Suprapubic skin (tissue), 4 donors: ENCODE measurements at places on chromosomes 11 and 22. TPM values are rescaled to one million over a fixed set of nuclear protein-coding genes. Genes with fewer than 3 reads are reported as not detected.

Gene TOMT
- not detected for total RNA-seq

GRCh38 chr22:29359469-29359868, 28.9 kb downstream of the AP1B1 start:
- H3K36me3 ChIP-seq = peaks cover 52% of the 10 kb centered on the region
- DNase-seq = peak; percentile 83
- H3K4me3 ChIP-seq = no peak overlapping the region
- H3K27ac ChIP-seq = no peak overlapping the region

GRCh38 chr22:50705219-50705691, 32.6 kb downstream of the SHANK3 start:
- H3K27ac ChIP-seq = no peak overlapping the region
- H3K4me3 ChIP-seq = no peak overlapping the region
- no peaks in the 10 kb centered on the region for H3K27me3 ChIP-seq

- H3K27me3 ChIP-seq = no peaks in the 10 kb centered on the region
- H3K4me1 ChIP-seq = peaks cover 20% of the 10 kb centered on the region
- H3K36me3 ChIP-seq = peaks cover 34% of the 10 kb centered on the region
- no peak for DNase-seq
- no peak overlapping the region for H3K4me3 ChIP-seq
These were observed 13.5 kb downstream of the SLC15A3 start for GRCh38 chr11:60938500-60938899.

DNA sequence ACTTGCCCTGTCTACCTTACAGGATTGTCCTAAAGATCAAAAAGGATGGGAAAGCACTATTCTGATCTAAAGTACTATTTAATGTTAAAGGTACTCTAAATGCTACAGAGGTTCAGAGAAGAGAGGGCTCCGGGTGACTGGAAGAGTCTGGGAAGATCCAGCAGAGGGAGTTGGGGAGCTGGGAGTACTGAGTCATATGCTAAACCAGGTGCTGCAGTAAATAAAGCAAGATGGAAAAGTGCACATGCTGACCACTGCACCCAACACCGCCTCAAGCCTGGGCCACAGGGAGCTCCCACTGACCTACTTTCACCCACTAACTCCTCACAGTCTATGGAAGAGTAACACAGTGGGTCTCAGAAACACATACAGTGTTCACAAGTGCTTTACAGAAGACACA, 49.3 kb downstream of the WT1 start:
- no peaks in the 10 kb centered on the region for H3K36me3 ChIP-seq
- no peak overlapping the region for H3K27ac ChIP-seq
- no peak overlapping the region for H3K4me3 ChIP-seq
- H3K4me1 ChIP-seq = no peaks in the 10 kb centered on the region
- DNase-seq = no peak
- peaks cover 23% of the 10 kb centered on the region for H3K27me3 ChIP-seq
